Cardiac fibroblast (primary cell): ENCODE measurements at places on chromosomes 13 and 19.

DNA sequence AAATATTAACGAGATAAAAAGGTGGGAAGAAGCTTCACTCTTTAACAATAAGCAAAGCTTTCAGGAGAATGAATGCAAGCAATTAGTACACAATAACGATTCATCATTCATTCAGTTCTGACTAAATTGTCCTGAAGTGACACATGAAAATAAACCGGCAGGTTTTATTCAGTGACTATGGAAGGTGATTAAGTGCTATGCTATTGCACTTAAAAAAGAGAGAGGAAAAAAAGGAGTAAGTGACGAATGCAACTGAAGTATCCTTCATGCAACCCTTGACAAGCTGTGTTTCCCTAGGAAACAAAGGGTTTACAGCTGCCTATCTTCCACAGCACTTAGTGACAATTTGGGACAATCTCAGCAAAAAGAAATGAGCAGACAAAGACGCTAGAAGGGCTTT, 1.4 kb downstream of the LIG4 start:
- peak; percentile 48 for DNase-seq

- peak; percentile 71 for DNase-seq
Observed at GRCh38 chr19:58154287-58154678, 3.7 kb upstream of the ZNF329 start.

DNA sequence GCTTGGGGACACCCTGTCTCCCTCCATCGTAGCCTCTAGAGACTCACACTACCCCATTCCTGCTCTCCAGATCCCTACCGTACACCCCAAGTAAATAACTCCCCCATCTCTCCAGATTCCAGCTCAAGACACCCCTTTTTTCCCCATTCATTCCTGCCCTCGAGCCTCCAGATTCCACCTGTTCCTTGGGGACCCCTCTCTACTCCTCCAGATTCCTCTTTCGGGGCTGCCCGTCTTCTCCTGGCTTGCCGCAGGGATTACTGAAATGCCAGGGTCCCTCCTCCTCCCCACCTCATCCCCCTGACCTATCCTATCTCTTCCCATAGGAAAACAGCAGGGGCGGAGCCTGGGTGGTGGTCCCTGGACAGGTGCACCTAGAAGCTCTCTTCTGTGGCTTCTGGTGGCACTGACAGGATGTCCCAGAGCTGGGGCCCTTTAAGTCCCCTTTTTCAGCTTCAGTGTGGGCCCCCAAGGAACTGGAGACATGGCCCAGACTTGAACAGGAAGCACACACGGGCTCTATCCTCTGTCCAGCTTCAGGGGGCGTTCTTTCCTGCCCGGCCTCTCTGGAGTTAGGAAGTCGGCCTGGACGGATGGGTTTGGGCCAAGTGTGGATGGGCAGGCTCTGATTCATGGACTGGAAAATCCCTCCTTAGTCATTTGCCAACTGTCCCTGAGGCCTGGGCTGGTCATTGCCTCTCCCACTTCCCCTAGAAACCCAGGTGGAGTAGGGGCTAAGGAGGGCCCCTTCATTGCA, 1.2 kb downstream of the ZSWIM4 start:
- peak; percentile 97 for DNase-seq

DNA sequence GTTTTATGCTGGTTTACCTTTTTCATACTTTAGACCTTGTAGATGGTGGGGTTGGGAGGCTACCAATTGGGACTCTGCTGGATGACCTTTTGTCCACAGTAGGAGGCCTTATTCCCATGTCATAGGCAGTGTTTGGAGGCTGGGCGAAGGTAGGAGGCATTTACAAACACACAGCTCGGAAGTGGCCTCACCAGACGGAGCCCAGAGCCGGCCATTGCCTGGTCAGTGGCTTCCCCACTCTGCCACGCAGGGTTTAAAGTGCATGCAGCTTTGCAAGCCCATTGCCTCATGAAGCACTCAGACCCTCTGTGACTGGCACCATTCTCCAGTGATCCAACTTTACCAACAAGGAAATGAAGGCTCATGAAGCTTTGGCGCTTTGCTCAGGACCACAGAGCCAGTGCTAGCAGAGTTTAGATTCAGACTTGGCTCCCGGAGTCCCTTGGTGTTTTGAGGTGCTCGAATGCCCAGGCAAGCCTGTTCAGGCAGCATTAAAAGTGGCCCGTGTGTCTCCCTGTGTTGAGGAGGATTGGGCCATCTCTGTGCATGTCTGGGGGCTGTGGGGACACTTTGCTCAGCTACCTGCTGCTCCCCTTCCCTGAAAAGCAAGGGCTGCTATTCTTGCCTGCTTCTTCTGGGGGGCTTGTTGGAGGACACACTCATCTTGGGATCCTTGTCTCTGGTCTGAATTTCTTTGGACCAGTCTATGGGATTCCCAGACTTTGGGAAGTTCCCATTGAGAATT, 148.7 kb downstream of the ZNF536 start:
- no peak for DNase-seq

DNA sequence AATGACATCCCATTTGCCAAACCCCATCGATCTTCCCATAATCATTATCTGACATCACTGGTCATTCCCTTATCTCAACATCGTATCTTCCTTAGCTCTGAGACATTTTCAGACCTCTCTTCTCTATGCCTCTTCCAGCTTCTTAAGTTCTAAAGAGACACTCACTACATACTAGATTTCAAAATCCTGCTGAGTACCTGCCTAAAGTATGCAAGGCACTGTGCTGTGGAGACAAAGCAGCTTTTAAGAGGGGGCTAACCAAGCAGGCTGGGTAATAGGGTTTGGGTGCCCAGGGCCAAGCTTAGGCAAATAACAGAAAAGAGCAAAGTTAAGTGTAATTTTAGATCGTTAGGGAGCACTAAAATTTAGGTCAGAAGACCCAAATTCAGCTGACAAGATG, 3.4 kb upstream of the POMP start:
- DNase-seq, result peak; percentile 79

- DNase-seq, result peak; percentile 26
Observed at GRCh38 chr13:51682686-51683085, 98.4 kb downstream of the WDFY2 start.

DNA sequence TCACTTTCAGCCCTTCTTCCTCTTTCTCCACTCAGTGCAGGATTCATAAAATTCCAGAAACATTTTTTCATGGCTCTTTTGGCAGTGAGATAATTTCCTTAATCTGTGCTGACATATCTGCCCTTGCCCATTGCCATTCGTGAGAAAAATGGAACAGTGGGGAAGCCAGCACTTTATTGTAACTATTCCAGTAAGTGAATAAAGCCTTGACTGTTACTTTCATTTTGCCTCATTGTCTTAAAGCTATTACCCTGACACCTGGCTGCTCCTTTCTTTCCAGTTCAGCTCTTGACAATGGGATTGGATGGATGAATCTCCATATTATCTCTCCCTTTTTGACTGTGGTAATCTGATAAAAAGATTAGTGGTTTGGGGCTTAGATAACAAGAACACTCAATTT, 1068.1 kb upstream of the PCDH20 start:
- no peak for DNase-seq

DNA sequence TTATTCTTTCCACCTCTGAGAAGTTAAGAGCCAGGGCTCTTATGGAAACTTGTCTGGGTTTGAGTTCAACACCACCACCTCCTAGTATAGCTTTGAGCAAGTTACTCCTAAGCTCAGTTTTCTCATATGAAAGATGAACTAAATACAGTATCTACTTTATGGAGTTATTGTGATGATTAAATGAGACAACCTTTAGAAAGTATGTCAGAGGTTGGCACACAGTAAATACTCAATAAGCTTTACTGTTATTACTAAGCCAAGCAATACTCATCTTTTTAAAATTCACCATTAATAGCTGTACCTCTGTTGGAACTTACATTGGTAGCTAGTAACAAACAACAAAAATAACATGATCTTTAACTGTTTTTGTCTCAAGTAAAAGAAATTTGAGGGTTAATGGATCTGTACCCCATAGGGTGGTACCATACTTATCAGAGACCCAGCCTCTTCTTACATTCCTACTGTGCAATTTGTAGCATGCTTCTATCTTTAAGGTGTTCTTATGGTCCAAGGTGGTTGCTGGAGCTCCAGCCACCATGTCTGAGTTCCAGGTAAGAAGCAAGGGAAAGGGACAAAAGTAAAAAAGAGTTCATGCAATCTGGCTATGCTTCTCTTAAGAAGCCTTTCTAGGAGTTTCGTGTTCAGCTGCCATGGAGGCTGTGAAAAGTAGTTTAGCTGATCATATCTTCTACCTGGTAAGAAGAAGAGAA, 24.1 kb upstream of the NDFIP2 start:
- no peak for DNase-seq

GRCh38 chr13:40776681-40777165, 5.7 kb upstream of the MRPS31 start:
- peak; percentile 53 for DNase-seq

- DNase-seq, result no peak
Observed at GRCh38 chr13:98182153-98182552, 5.1 kb upstream of the RNF113B start.

DNA sequence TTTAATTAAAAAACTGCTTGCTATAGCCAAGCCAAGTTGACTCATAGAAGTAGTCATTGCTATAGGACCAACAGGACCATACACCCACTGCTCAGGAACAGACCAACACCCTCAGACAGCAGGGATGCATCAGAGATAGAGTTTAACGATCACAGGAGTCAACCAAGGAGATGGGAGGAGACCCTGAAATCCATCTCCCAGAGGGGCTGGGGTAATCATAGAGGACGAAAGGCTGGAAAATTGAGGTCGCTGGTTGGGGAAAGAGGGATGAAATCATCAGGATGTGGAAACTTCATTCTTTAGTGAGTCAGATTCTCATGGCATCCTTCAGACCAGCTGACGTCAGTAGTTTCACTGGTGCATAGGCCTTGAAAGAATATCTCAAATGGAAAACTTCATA, 160.4 kb upstream of the GPC6 start:
- peak; percentile 79 for DNase-seq

DNA sequence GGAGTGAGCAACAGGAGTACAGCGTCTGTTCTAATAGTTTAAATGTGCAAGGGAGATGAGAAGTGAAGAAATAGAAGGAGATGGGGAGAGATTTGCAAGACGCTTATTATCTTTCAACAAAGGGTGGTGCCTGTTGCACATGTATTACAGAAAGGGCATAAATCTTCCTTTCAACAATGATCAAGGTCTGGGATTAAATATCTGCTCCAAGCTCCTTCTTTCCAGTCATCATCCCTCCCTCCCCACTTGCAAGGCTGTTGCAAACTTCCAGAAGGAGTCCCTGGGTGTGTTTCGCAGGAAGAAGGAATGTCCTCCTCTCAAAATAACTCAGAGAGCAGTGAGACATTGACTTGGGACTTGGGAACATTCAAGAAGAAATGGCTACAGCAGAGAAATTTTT, 63.5 kb upstream of the MYCBP2 start:
- DNase-seq, result no peak

- DNase-seq, result no peak
Observed at GRCh38 chr19:17076543-17076991, 990 bp downstream of the MYO9B start.

DNA sequence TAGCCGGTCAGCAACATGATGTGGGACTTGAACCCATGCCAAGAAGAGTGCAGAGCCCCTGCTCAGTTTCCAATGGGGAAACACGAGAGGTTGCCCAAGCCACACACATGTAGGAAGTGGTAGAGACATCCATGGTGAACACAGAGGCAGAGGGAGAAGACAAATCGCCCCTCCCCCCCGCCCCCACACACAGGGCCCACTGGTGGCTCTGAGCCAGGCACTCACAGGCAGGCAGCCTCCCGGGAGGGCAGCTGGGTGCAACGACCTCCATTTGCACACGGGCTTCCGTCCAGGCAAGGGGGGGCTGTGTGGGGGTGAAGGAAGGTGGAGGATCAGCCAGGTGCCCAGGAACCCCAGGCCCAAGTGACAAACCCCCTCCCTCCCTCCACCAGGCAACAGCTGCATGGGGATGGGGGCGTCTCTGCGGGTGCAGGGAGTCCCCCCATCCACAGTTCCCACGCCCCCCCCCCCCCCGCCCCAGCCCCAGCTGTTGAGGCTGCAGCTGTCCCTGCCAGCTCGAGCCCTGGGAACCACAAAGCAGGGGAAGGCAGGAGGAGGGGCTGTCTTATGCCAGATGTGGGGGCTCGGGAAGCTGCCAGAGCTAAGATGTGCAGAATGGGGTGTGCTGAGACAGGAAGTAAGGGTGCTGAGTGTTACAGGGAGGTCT, 3.4 kb downstream of the NOTCH3 start:
- DNase-seq, result peak; percentile 45

- DNase-seq, result no peak
Observed at GRCh38 chr19:13089139-13089856, 13.4 kb downstream of the LYL1 start.

DNA sequence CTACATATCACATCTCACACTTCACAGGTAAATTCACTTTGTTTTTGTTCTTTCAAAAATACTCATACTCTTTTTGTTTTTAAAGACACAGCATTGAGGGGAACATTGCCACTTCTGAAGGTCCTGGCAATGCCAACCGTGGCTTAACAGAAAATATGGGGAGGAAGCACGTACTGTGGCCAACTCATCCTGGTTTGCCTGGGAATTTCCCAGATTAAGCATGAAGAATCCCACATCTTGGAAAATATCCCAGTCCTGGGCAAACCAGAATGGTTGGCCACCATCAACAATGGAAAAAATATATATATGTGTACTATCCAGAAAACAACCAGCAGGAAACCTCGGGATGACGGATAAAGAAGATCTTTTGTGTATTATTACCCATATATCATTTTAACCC, 1032.2 kb upstream of the SLC10A2 start:
- no peak for DNase-seq

GRCh38 chr13:93180356-93180969, 46.1 kb upstream of the GPC6 start:
- DNase-seq, result peak; percentile 52

DNA sequence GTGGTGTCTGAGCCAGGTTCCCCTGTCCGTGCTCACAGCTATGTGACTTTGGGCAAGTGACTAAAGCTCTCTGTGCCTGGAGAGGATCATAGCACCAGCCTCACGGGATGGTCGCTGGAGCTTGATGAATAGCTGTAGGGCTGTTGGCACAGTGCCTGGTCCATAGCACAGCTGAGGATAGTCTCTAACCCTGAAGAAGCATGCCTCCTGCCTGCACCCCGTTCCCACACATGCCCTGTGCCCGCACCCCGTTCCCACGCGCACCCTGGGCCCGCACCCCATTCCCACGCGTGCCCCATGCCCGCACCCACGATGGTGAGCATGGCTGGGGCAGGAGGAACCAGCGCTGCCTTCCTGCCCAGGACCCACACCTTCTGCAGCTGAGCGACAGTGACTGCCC, 63.7 kb upstream of the F7 start:
- no peak for DNase-seq
